ENCODE measurements at places on chromosomes 5 and 9.

DNA sequence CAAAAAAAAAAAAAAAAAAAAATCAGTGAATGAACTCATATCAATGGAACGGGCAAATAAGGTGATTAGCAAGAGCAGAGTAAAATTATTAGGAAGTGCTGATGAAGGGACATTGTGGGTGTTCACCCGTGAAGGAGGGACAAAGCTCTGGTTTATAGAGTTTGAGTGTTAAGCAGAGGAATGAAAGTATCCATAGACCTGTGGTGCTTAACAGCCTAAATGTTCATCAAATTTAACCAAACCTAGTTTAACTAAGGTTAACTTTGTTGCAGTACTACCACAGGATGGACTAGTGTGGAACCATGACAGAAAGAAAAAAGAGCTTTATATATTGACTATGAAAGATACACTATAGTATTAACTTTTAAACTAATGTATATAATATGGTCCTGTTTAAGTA is 44.1 kb upstream of the TNFAIP8 start:
- DNase-seq, result no peak

GRCh38 chr9:8815931-8816330 is 1016.4 kb upstream of the DMAC1 start:
- no peak for DNase-seq

GRCh38 chr9:98369471-98369870 is 114.0 kb upstream of the TBC1D2 start:
- DNase-seq, result no peak

DNA sequence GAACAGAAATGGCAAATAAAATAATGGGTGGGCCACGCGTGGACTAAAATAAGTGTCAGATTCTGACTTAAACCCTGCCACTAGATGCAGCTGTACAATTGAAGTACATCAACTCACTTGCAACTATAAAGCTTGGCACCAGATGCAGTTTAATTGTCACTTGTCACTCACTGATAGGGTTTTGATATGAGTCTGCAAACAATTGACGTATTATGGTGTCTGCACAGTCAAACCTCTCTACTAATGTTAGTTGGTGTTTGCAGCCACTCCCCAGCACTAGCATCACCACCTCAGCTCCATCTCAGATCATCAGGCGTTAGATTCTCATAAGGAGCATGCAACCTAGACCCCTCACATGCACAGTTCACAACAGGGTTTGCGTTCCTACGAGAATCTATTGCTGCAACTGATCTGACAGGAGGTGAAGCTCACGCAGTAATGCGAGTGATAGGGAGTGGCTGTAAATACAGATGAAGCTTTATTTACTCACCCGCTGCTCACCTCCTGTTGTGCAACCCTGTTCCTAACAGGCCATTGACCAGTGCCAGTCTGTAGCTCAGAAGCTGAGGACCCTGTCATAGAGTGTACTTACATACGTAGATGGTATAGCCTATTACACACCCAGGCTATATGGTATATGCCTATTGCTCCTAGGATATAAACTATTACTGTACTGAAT is 72.1 kb upstream of the SEMA6A start:
- DNase-seq, result no peak
